ENCODE measurements at places on chromosomes 7 and 10. TPM values are rescaled to one million over a fixed set of nuclear protein-coding genes. Genes with fewer than 3 reads are reported as not detected.
A peak's percentile ranks its signal among the peaks of the same experiment; 100 is the strongest.

DNA sequence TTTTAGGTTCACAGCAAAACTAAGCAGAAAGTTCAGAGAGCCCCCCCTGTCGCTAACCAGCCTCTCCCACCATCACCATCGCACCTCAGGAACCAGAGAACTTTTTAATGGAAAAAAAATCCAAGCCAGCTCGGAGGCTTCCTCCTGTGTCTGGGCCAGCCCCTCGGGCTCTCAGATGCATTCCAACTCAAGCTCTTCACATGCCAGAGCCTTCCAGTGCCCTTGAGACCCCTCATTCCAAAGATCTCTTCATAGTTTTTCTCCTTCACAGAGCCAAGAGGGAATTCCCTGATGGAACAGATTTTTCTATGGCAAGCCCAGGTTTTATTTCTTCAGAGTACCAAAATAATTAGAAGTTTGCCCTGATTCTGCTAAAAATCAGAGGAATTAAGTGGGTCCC is 153.4 kb upstream of the LANCL2 start:
- no peaks in the 10 kb centered on the region for H3K27me3 ChIP-seq
- no peak overlapping the region for H3K27ac ChIP-seq
- H3K4me1 ChIP-seq: peaks cover 8% of the 10 kb centered on the region
- no peak overlapping the region for H3K4me3 ChIP-seq

DNA sequence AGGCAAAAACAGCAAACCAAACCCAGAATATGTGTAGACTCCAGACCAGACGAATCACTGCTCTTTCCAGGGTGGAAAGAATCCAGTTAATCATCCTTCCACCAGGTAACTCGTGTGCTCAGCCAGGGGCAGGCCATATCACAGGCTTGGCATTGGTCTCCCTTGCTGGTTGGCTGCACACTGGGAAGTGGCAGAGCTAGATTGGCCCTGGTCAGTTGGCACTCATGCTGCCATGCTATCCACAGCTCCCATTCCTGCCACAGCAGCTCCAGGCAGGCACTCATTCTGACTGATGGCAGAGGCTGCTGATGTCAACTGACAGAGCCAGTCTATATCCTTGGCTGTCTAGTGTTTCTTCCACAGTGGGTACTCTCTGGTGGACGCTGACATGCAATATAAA is 9.7 kb upstream of the GDF10 start:
- H3K36me3 ChIP-seq: no peaks in the 10 kb centered on the region
- H3K27ac ChIP-seq: no peak overlapping the region
- H3K27me3 ChIP-seq: peaks cover 12% of the 10 kb centered on the region
- no peak for DNase-seq
- H3K4me3 ChIP-seq: no peak overlapping the region

Gene NUP205
- total RNA-seq: 50.5 TPM

- H3K36me3 ChIP-seq: no peaks in the 10 kb centered on the region
- DNase-seq: no peak
- H3K4me1 ChIP-seq: no peaks in the 10 kb centered on the region
- no peak overlapping the region for H3K27ac ChIP-seq
- no peaks in the 10 kb centered on the region for H3K27me3 ChIP-seq
Measured at GRCh38 chr7:14924398-14924797, 21.8 kb upstream of the DGKB start.

DNA sequence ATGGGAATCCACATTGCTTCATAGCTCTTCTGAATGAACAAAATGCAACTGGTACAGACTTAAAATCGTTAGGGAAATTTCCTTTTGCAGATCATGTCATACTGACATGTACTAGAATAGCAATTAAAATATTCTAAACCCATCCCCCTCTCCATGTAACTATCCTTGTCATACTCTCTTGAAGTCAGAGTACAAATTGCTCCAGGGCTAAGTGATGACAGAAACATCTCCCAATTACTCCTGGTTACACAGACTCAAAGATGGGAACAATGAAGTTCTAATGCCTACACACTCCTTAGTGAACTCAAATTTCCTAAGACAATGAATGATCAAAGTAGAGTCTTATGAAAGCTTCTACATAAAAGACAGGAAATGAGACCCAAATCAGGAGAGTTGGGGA is 87.2 kb downstream of the PDE1C start:
- DNase-seq: no peak
- H3K4me1 ChIP-seq: peaks cover 7% of the 10 kb centered on the region
- no peak overlapping the region for H3K4me3 ChIP-seq
- H3K36me3 ChIP-seq: no peaks in the 10 kb centered on the region

Gene INHBA
- 103 TPM for total RNA-seq

GRCh38 chr7:30817371-30817767 is 46.2 kb downstream of the MINDY4 start:
- no peaks in the 10 kb centered on the region for H3K27me3 ChIP-seq
- H3K36me3 ChIP-seq: no peaks in the 10 kb centered on the region
- H3K27ac ChIP-seq: no peak overlapping the region
- no peak overlapping the region for H3K4me3 ChIP-seq
- DNase-seq: no peak
- no peaks in the 10 kb centered on the region for H3K4me1 ChIP-seq

DNA sequence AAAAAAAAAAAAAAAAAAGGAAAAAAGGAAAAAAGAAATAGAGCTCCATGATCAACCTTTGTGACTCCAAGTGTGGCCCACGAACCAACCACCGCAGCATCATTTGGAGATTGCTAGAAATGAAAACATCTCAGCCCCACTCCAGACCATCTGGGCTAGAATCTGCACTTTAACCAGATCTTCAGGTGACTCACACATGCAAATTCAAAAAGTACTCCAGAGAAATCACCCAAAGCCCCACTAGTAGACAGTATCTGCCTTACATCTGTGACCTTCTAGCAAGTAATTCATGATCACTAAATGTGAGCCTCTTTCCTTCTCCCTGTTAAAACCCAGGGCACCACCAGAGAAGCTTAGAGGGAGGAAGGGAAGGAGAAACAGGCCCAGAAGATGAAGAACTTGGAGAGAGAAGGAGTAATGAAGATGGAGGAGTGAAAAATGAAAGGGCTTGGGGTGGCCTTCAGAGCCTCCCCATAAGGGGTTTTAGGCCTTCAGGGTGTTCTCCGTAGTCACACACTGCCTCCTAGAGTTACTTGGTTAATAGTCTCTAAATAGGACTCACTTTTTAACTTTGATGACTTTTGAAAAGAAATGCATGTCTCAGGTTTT is 94.0 kb downstream of the SLC37A3 start:
- no peaks in the 10 kb centered on the region for H3K36me3 ChIP-seq
- peaks cover 7% of the 10 kb centered on the region for H3K27me3 ChIP-seq
- H3K4me3 ChIP-seq: no peak overlapping the region
- no peak for DNase-seq

Gene MAT1A
- 0.11 TPM for total RNA-seq

DNA sequence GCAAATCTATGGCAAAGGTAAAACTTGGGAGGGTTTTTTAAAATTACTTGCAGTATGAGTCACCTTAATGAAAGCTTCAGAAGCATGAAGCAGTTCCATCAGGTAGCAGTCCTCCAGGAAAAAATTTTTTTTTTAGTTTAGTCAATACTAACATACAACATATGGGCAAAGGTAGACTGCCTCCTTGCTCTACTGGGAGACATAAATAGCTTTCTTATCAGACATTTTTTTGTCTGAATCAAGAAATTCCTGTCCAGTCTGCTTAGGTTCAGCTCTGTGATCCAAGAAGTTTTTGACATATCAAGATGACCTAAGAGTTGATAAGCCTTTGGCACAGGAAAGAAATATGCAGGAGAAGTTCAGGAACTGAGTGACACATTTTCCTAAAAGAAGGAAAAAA is 171.5 kb upstream of the TCF7L2 start:
- H3K4me3 ChIP-seq: no peak overlapping the region
- H3K27me3 ChIP-seq: no peaks in the 10 kb centered on the region
- peaks cover 3% of the 10 kb centered on the region for H3K4me1 ChIP-seq
- DNase-seq: peak; percentile 62
- H3K27ac ChIP-seq: no peak overlapping the region

Gene LAMB4
- 0.16 TPM for total RNA-seq

Gene HTRA1
- total RNA-seq: 34.9 TPM

- peak overlapping the region; percentile 93 for H3K27ac ChIP-seq
- peaks cover 31% of the 10 kb centered on the region for H3K4me1 ChIP-seq
- peak; percentile 70 for DNase-seq
Measured at GRCh38 chr10:46028584-46029460, 1.6 kb downstream of the NCOA4 start.

GRCh38 chr10:80540981-80541750 is 3.5 kb downstream of the SH2D4B start:
- DNase-seq: no peak
- H3K4me3 ChIP-seq: no peak overlapping the region

DNA sequence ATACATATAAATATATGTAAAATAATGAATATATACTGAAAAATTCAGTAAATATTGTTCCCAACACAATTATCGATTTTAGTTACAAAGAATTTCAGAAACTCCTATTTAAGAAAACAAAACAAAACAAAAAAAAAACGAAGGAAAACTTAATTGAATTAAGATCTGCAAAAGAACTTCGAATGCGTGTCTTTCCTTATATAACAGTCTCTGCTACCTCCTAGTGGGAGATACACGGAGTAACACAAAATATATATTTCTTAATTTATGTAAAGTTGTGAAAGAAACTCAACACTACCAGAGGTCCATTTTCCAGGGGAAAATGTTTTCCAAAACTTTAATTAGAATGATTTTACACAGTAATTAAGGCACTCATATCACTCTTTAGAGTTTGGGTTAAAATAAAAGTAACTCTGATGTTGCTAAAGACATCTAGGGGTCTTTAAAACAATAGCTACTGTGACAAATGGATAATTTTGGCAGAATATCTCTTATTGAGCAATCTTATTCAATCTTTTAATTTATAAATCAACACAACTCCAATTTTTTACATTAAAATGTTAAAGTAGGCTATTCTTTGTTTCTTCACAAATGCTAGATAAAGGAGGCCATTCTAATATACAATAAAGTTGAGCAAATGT is 41.6 kb downstream of the NEBL start:
- no peaks in the 10 kb centered on the region for H3K27me3 ChIP-seq
- H3K4me3 ChIP-seq: no peak overlapping the region
- peak; percentile 8 for DNase-seq
- no peaks in the 10 kb centered on the region for H3K4me1 ChIP-seq

DNA sequence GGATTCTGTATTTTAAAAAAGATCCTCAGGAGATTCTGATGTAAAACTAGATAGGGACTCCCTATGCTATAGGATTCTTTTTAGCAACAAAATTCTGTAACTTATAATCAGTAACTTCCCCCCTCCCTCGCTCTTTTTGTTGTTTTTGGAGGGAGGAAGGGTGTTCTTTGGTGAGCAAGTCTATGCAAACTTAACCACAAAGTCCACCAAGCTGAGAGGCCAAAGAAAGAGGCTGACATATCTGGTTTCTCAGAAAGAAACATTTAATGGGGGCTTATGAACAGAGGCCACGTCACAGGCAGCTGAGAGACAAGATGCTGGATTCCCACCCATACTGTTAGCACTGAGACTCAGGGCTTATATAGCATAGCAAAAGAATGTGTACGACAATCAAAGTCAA is 14.3 kb upstream of the ABCB5 start:
- H3K4me1 ChIP-seq: peaks cover 14% of the 10 kb centered on the region

GRCh38 chr10:64648915-64649314 is 1127.7 kb downstream of the REEP3 start:
- no peaks in the 10 kb centered on the region for H3K4me1 ChIP-seq
- H3K27me3 ChIP-seq: no peaks in the 10 kb centered on the region
- no peaks in the 10 kb centered on the region for H3K36me3 ChIP-seq
- no peak overlapping the region for H3K4me3 ChIP-seq
- H3K27ac ChIP-seq: no peak overlapping the region

DNA sequence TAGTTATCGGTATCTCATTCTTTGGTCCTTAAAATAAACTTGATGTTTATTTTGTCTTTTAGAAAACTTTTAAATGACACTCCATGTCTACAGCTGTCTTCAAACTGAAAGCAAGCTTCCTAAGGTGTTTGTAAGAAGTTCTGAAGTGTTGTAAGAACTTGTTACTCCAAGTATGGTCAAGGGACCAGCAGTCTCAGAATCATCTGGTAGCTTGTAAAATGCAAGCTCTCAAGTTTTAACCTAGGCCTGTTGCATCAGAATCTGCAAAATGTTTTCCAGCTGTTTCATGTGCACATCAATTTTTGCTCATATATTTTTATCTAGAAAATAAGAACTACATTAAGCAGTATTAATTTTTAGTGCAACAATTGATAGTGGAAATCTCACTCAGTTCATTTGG is 104.1 kb downstream of the THSD7A start:
- no peak overlapping the region for H3K27ac ChIP-seq
- no peaks in the 10 kb centered on the region for H3K36me3 ChIP-seq
- no peak for DNase-seq
- no peak overlapping the region for H3K4me3 ChIP-seq

Gene ACSM6
- total RNA-seq: not detected

Gene JMJD1C
- 55.4 TPM for total RNA-seq

- no peaks in the 10 kb centered on the region for H3K27me3 ChIP-seq
- DNase-seq: peak; percentile 31
- no peak overlapping the region for H3K27ac ChIP-seq
- H3K4me1 ChIP-seq: peaks cover 4% of the 10 kb centered on the region
- H3K36me3 ChIP-seq: no peaks in the 10 kb centered on the region
- H3K4me3 ChIP-seq: no peak overlapping the region
Measured at GRCh38 chr7:74417419-74417971, 36.2 kb upstream of the GTF2IRD1 start.

- no peaks in the 10 kb centered on the region for H3K4me1 ChIP-seq
- no peaks in the 10 kb centered on the region for H3K36me3 ChIP-seq
- peaks cover 20% of the 10 kb centered on the region for H3K27me3 ChIP-seq
- H3K4me3 ChIP-seq: no peak overlapping the region
Measured at GRCh38 chr10:22258471-22258870, 40.7 kb upstream of the EBLN1 start.

Gene NEUROD6
- total RNA-seq: not detected

DNA sequence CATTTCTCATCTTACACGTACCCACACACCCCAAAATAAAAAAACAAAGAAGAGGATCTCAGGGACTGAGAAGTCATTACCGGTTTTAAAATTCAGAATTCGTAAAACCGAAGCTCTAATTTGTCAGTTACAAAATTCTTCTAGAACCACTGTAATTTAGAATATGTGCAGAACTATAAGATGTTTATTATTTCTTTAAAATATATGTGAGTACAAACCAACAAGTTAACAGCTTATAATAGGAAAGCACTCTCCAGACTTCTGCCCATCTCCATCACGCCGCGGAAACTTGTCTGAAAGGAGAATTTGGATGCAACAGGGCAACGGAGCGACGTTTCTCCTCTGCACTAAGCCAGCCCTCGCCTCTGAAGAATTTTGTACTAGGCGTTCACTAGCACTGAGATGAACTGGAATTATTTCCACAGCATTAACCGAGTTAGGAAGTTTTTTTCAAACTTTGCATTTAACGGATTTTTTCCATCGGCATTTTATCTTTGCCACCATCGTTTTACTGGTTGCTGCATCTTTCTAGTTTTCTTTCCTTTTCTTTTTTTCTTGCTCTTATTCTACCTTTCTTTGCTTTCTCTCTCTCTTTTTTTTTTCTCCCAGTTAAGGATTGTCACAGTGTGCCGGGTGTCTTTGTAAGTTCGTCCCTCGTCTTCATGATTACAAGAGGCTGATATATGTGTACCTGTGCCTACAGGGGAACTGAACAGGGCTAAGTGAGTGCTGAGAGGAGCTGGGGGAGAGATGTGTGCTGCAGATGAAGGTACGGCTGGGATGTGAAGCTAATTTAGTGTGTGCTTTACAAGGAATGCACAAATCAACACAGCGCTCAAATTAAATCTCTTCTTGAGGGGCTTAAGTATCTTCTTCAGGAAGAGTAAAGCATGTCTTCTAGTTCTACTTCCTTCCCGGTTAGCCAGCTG is 295.9 kb upstream of the NFE2L3 start:
- peak overlapping the region; percentile 65 for H3K4me3 ChIP-seq
- H3K27ac ChIP-seq: peak overlapping the region; percentile 75
- H3K4me1 ChIP-seq: peaks cover 9% of the 10 kb centered on the region
- no peak for DNase-seq

GRCh38 chr7:121447243-121447910 is 51.3 kb upstream of the FAM3C start:
- no peaks in the 10 kb centered on the region for H3K27me3 ChIP-seq
- no peak for DNase-seq
- H3K4me1 ChIP-seq: no peaks in the 10 kb centered on the region
- no peaks in the 10 kb centered on the region for H3K36me3 ChIP-seq
- no peak overlapping the region for H3K4me3 ChIP-seq
- no peak overlapping the region for H3K27ac ChIP-seq

All from astrocyte (in vitro differentiated cells and primary cell).